Esophagus squamous epithelium (tissue), 5 donors: ENCODE measurements at places on chromosomes 3 and 15.

GRCh38 chr3:13022348-13023234, 50.6 kb downstream of the IQSEC1 start:
- H3K36me3 ChIP-seq, result no peaks in the 10 kb centered on the region
- H3K27ac ChIP-seq, result peak overlapping the region; percentile 56
- peak overlapping the region; percentile 19 for H3K4me3 ChIP-seq
- DNase-seq, result no peak
- no peaks in the 10 kb centered on the region for H3K27me3 ChIP-seq
- H3K4me1 ChIP-seq, result peaks cover 56% of the 10 kb centered on the region

DNA sequence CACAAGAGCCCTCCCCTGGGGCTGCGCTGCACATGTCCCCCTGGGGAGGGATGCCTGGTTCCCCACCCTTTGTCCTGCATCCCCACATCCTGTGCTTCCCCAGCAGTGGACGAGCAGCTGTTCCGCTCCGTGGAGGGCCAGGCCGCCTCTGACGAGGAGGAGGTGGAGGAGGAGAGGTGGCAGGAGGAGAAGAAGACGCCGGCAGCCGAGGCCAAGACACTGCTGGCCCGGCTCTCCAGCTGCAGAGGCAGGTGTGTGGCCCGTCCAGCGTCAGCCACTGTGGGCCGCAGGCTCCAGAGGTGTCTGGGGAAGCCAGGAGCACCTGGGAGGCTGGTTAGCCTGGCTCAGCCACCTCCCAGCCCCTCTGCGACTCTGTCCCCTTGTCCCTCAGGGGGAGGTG, 27.9 kb upstream of the GP9 start:
- no peak for DNase-seq
- H3K27ac ChIP-seq, result no peak overlapping the region
- no peaks in the 10 kb centered on the region for H3K27me3 ChIP-seq
- H3K4me1 ChIP-seq, result no peaks in the 10 kb centered on the region
- no peaks in the 10 kb centered on the region for H3K36me3 ChIP-seq

DNA sequence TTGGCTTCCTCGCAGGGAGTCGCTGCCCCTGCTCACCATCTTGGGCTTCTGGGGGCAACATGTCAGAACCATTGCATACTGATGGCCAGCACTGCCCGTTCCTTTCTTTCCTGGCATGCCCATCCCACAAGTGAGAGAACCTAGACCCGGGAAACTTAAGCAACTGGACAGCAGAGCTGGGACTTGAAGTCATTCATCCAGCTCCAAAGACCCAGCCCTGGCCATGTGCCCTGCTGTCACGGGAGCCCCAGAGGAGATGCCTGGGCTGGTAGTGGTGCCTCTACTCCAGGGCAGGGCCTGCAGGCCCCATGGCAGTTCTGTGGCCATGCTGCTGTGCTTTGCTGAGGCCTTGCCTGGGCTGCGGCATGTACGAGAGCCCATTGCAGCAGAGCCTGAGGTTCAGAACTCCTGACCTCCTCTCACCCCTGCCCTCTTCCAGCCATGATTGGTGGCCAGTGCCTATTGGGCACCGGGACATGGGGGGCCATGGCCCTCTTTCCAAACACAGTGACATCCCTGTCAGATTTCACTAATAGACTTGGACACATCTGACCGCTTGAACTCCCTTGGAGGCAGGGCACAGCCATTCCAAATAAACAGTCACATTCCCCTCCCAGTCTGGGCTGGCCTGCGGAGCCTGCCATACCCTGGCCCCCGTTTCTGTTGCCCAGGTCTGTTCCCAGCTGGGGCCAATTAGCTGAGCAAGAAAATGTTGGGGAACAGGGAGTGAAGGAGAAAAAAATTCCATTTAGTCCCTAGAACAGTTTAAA, 115.9 kb downstream of the EEFSEC start:
- no peaks in the 10 kb centered on the region for H3K4me1 ChIP-seq
- H3K4me3 ChIP-seq, result no peak overlapping the region
- no peaks in the 10 kb centered on the region for H3K27me3 ChIP-seq
- H3K36me3 ChIP-seq, result no peaks in the 10 kb centered on the region
- no peak for DNase-seq

DNA sequence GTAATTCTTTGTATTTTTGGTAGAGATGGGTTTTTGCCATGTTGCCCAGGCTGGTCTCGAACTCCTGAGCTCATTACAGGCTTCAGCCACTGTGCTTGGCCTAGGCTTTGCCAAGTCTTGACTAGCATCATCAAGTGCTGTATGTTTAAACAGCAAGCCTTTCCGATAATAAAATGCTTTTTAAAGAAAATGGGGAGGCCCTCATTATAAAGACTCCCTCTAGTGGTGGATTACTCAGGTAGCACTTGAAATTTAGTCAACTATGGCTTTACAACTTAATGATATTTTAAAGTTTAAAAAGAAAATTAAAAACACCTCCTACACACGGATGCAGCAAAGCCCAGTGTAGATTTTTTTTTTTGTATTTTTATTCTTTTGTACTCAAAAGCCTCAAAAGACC, 213.6 kb downstream of the GAP43 start:
- DNase-seq, result no peak
- no peaks in the 10 kb centered on the region for H3K4me1 ChIP-seq
- no peaks in the 10 kb centered on the region for H3K36me3 ChIP-seq
- no peaks in the 10 kb centered on the region for H3K27me3 ChIP-seq

DNA sequence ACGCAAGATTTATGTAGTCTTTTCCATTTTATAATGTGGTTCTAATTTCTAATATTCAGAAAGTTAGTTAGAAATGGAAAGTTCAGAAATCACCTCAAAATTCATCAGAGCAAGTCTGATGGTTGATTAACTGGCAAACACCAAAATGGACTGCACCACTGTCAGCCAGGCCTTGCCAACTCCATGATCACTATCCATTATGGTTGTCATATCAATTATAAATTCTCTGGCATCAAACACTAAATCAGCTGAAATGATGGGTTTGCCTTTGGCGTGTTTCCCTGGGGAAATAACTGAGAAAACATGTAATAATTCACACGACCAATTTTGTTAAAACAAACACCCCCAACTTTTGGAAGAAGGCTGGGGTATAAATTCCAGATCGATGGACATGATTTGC, 219.4 kb downstream of the CDIN1 start:
- H3K36me3 ChIP-seq, result no peaks in the 10 kb centered on the region
- H3K27me3 ChIP-seq, result no peaks in the 10 kb centered on the region
- H3K27ac ChIP-seq, result no peak overlapping the region
- peaks cover 3% of the 10 kb centered on the region for H3K4me1 ChIP-seq

- H3K27me3 ChIP-seq, result peaks cover 4% of the 10 kb centered on the region
- peaks cover 5% of the 10 kb centered on the region for H3K4me1 ChIP-seq
- H3K4me3 ChIP-seq, result no peak overlapping the region
- no peak for DNase-seq
- H3K36me3 ChIP-seq, result no peaks in the 10 kb centered on the region
Observed at GRCh38 chr15:99929266-99929665, 196.0 kb upstream of the LYSMD4 start.

GRCh38 chr3:106401666-106402490, 533.1 kb upstream of the CBLB start:
- no peaks in the 10 kb centered on the region for H3K27me3 ChIP-seq
- H3K4me1 ChIP-seq, result peaks cover 4% of the 10 kb centered on the region
- no peak for DNase-seq
- no peak overlapping the region for H3K27ac ChIP-seq
- H3K4me3 ChIP-seq, result no peak overlapping the region
- H3K36me3 ChIP-seq, result no peaks in the 10 kb centered on the region

GRCh38 chr15:23516866-23517265, 48.6 kb upstream of the MKRN3 start:
- H3K4me1 ChIP-seq, result no peaks in the 10 kb centered on the region
- no peak overlapping the region for H3K4me3 ChIP-seq
- H3K27me3 ChIP-seq, result no peaks in the 10 kb centered on the region
- H3K36me3 ChIP-seq, result no peaks in the 10 kb centered on the region
- no peak for DNase-seq

GRCh38 chr3:71874618-71875017, 89.7 kb upstream of the PROK2 start:
- no peak overlapping the region for H3K27ac ChIP-seq
- no peak overlapping the region for H3K4me3 ChIP-seq
- H3K36me3 ChIP-seq, result no peaks in the 10 kb centered on the region
- H3K27me3 ChIP-seq, result no peaks in the 10 kb centered on the region
- H3K4me1 ChIP-seq, result no peaks in the 10 kb centered on the region
- DNase-seq, result no peak

- H3K27me3 ChIP-seq, result no peaks in the 10 kb centered on the region
- H3K4me3 ChIP-seq, result no peak overlapping the region
- no peak for DNase-seq
- no peaks in the 10 kb centered on the region for H3K36me3 ChIP-seq
- no peak overlapping the region for H3K27ac ChIP-seq
- peaks cover 6% of the 10 kb centered on the region for H3K4me1 ChIP-seq
Observed at GRCh38 chr3:185733980-185734724, 90.7 kb downstream of the IGF2BP2 start.

DNA sequence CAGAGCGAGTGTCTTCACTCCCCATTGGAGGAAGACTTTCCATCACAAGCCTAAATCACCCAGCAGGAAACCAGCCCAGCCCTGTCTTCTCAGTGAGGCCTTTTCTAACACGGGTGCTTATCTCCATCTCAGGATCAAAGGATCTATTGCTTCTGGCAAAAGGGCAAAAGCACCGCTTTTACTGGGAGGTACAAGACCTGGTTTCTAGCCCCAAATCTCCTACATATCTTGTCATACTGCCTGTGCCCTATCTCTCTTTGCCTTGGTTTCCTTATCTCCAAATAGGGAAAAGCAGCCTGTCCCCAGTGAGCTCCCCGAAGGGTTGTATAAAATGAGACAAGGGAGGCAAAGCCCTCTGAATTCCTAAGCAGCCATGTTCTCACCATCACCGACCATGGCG, 5.2 kb downstream of the GLB1 start:
- peaks cover 8% of the 10 kb centered on the region for H3K4me1 ChIP-seq
- H3K27me3 ChIP-seq, result no peaks in the 10 kb centered on the region
- H3K4me3 ChIP-seq, result no peak overlapping the region
- H3K36me3 ChIP-seq, result no peaks in the 10 kb centered on the region
- H3K27ac ChIP-seq, result no peak overlapping the region

DNA sequence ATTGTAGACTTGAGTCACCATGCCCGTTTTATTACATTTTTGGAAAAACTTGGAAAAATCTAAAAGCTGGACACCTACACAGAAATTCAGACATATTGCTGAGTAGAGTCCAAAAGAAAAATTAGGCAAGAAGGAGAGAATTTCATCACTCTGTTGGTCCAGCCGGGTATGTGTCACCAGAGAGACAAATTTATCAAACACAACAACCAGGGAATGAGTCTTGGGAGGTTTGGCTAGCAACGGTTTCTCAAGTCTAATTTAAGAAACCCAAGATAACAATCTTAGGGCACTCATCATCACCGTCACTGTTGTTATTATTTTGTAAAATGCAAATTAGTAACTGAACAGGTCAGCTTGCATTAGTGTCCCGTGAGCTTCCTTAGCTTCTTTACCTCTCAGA, 197.5 kb upstream of the C2CD4B start:
- no peak overlapping the region for H3K27ac ChIP-seq
- DNase-seq, result no peak
- H3K4me3 ChIP-seq, result no peak overlapping the region
- H3K4me1 ChIP-seq, result no peaks in the 10 kb centered on the region
- no peaks in the 10 kb centered on the region for H3K27me3 ChIP-seq

GRCh38 chr3:57025237-57025636, 35.2 kb upstream of the SPATA12 start:
- no peak overlapping the region for H3K27ac ChIP-seq
- no peak for DNase-seq
- no peak overlapping the region for H3K4me3 ChIP-seq
- no peaks in the 10 kb centered on the region for H3K27me3 ChIP-seq
- H3K36me3 ChIP-seq, result no peaks in the 10 kb centered on the region

DNA sequence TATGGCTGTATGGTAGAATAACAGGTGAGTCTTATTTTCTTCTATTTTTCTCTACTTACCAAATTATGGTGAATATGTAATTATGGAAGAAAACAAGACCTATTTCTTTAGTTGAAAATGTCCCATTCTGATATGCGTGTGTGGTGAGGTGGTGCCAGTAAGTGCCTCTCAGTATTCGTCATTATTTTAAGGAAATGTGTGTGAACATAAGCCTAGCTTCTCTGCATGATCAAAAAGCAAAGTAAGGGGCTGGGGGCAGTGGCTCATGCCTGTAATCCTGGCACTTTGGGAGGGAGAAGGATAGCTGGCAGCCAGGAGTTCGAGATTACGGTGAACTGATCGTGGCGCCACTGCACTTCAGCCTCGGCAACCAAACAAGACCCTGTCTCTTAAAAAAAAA, 26.0 kb downstream of the LARS2 start:
- H3K27me3 ChIP-seq, result no peaks in the 10 kb centered on the region
- H3K4me3 ChIP-seq, result no peak overlapping the region
- H3K36me3 ChIP-seq, result no peaks in the 10 kb centered on the region
- H3K4me1 ChIP-seq, result peaks cover 17% of the 10 kb centered on the region

DNA sequence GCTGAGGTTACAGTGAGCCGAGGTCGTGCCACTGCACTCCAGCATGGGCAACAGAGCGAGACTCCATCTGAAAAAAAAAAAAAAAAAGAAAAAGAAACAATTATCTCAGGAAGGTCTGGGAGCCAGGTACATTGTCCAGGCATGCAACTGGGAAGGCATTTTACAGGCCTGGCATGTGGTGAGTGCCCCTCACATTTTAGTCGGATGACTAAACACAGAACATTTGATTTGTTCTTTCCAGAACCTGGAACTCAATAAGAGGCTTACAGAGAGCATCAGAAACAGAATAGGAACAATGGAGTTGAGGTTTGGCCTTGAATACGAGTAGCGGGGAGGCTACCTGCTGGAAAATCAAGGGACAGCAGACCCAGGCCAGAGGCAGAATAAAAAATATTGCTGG, 33.7 kb upstream of the IGF1R start:
- H3K27ac ChIP-seq, result no peak overlapping the region
- H3K4me1 ChIP-seq, result no peaks in the 10 kb centered on the region
- H3K4me3 ChIP-seq, result no peak overlapping the region
- H3K27me3 ChIP-seq, result no peaks in the 10 kb centered on the region

- H3K36me3 ChIP-seq, result no peaks in the 10 kb centered on the region
- no peak overlapping the region for H3K27ac ChIP-seq
- DNase-seq, result no peak
Observed at GRCh38 chr3:47399016-47399415, 18.2 kb downstream of the PTPN23 start.

- peaks cover 88% of the 10 kb centered on the region for H3K4me1 ChIP-seq
- H3K36me3 ChIP-seq, result peaks cover 7% of the 10 kb centered on the region
- DNase-seq, result no peak
- peak overlapping the region; percentile 83 for H3K27ac ChIP-seq
- no peak overlapping the region for H3K4me3 ChIP-seq
Observed at GRCh38 chr3:152331018-152331541, 62.4 kb downstream of the MBNL1 start.

- no peak overlapping the region for H3K27ac ChIP-seq
- no peak for DNase-seq
- H3K36me3 ChIP-seq, result no peaks in the 10 kb centered on the region
- H3K4me1 ChIP-seq, result peaks cover 43% of the 10 kb centered on the region
- no peak overlapping the region for H3K4me3 ChIP-seq
Observed at GRCh38 chr3:57154470-57155309, 10.5 kb downstream of the IL17RD start.

DNA sequence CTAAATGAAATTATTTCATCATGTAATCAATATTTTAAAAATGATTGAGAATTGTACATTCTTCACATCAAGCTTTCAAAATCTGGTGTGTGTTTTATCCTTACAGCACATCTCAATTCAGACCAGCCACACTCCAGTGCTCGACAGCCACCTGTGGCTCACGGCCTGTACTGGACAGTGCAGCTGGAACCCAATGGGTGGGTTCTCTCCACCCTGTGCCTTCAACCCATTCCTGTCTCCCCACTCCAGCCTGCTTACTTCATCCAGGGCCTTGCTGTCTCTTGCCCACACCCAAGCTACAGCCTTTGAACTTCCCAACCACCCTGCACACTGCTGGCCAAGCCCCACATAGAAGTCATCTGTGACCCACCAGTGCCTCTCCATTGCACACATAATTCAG, 17.6 kb downstream of the CYP19A1 start:
- DNase-seq, result no peak
- no peaks in the 10 kb centered on the region for H3K36me3 ChIP-seq
- no peak overlapping the region for H3K27ac ChIP-seq
- H3K4me1 ChIP-seq, result no peaks in the 10 kb centered on the region
- H3K27me3 ChIP-seq, result no peaks in the 10 kb centered on the region
- H3K4me3 ChIP-seq, result no peak overlapping the region
